ENCODE measurements at places on chromosomes 6 and 20.

DNA sequence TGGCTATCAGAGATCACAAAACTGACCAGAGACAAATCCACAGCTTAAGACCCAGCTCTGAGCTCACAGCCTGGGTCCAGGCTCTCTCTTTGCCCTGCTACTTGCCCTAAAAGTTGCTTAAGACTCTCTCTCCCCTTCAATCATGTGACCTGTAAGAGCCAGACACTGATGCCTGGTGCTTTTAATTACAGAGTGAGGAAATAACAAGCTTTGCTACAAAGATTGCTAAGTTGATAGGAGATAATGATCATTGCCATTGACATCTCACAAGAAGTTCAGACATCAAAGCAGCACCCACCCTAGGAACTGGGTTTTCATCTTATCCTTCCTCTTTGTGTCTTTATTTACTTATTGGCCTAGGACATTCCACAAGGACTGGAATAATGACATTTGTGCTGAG lies 125.9 kb upstream of the CD93 start:
- DNase-seq: no peak

DNA sequence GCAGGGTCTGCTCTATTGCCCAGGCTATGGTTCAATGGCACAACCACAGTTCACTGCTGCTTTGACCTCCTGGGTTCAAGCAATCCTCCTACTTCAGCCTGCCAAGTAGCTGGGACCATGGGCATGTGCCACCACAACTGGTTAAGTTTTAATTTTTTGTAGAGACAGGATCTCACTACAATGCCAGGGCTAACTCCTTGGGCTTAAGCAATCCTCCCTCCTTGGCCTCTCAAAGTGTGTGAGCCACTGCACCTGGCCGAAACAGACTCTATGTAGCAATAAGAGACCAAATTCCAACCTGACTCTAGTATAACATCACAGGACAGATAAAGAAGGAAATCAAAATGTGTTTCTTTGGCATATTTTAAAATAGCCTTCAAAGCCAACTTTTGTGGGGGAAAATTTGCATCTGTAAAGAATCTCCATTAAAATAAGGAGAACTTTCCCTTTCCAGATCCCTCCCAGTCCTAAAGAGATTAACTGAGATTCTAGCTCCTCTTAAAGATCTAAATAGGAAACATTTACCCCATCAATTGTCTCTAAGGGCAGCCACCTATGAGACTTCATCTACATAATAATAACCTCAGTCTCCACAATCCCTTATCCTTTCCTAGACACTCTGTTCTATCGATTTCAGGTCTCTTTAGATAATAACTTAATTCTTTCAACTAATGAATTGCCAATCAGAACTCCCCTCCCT lies 94.7 kb upstream of the PLCB4 start:
- DNase-seq: no peak

- DNase-seq: no peak
Measured at GRCh38 chr6:132062626-132063025, 111.5 kb upstream of the CCN2 start.

GRCh38 chr6:28337121-28337520 lies 1.2 kb upstream of the ZSCAN31 start:
- DNase-seq: no peak
